ENCODE measurements at places on chromosomes 4 and X. TPM values are rescaled to one million over a fixed set of nuclear protein-coding genes. Genes with fewer than 3 reads are reported as not detected.

DNA sequence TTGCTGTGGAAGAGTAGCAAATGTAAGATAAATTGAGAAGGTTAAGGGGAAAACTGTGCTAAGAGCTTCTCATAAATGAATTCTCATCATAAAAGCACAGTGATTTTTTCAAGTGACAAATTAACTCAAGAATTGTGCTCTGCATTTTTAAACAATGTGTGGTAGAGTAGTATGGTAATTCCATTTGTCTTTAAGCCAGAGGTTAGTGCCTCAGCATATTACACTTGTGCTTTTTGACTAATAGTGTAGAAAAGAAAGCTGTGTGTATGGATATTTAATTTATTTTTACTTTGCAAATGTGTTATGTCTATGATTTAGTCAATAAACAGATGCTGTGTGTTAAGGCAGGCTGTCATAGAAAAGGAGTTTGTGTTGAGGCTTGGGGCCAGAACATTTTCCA is 61.0 kb downstream of the FHIP1A start:
- DNase-seq = peak; percentile 42

- DNase-seq = no peak
Measured at GRCh38 chr4:178553201-178553600, 1111.0 kb upstream of the AGA start.

DNA sequence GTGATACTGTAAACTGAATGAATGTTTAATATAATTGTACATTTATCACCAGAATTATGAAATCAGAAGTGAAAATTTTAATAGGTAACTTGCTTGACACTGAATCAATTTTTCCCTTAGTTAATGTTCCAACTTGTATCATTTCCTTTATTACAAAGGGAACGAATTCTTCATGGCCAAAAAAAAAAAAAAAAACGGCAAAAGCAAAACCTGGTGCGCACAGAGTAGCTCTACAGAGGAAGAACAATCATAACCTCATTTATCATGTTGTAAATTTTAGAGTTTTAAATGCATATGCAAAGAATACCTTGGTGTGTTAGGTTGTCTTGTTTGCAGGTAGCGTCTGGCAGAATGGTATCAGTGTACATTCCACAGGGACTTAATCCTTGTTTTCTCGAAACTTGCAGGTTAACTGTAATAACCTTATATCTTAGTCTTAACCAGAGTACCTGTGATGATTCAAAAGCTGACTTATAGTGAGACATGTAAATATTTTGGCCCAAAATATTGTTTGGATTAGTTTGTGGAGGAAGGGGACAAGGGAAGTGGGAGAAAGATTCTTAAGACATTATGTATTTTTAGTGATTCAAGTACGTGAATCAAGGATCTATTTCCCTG is 70.0 kb downstream of the NPNT start:
- no peak for DNase-seq

DNA sequence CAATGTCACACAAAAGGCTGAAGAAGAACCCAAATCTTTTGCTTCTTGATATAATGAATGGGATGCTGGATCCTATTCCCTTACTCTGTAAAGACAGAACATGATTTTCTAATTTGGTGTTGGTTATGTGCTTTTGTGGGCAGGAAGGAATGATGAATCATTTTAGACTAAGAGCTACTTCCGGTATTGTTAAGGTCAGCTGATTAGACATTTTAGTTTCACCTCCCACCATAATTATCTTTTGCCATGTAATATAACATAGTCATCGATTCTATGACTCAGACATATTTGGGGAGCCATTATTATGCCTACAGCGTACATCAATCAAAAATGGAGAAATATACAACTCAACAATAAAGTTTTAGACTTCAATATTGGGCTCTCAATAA is 265.3 kb downstream of the ZNF674 start:
- DNase-seq = no peak

GRCh38 chr4:95637043-95637600 is 88.3 kb upstream of the UNC5C start:
- no peak for DNase-seq

GRCh38 chrX:100650841-100651240 is 6.8 kb downstream of the SRPX2 start:
- DNase-seq = no peak

DNA sequence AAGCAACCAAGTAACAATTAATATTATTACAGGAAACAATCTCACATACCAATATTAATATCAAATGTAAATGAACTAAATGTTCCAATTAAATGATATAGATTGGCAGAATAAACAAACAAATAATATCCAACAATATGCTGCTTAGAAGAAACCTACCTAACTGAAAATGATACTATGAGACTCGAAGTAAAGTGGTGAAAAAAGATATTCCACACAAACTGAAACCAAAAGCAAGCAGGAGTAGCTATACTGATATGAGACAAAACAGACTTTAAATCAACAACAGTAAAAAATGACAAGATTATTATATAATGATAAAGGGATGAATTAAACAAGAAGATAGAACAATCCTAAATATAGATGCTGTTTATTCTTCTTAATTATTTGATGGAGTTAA is 140.1 kb downstream of the SPANXN4 start:
- no peak for DNase-seq

DNA sequence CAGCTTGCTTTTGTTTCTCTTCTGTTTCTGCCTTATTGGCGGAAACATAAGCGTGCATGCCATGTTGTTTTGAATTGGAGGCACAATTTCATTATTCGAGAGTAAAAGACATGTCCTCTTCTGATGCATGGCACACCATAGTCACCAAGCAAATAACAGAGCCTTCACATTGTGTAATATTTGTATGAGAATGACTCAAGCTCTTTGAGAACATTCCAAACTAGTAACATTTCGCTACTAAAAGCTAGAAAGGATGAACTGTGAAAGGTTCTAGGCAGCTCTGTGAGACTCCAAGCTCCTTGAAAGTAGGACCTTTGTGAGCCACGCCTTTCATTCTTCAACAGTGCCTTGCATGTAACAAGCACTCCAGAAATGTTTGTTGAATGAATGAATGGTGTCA is 9.2 kb upstream of the ANXA3 start:
- DNase-seq = no peak

- DNase-seq = no peak
Measured at GRCh38 chr4:159420162-159421057, 317.5 kb downstream of the RAPGEF2 start.

DNA sequence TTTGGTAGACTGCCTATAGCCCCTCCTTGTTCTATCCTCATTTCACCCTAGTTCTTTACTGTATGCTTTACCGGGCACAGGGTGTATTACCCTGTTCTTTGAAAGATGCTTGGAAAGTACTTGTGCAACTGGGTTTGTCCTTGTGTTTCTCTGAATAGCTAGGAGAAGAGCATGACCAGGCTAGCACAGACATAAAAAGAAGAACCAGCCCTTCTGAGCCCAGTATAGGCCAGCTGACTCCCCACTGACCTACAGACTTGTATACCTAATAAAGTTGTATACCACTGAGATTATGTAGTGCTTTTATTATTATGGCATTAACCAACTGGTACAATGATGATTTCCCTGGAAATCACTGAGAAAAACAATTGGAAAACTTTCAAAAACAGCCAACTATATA is 15.0 kb downstream of the CFI start:
- no peak for DNase-seq

DNA sequence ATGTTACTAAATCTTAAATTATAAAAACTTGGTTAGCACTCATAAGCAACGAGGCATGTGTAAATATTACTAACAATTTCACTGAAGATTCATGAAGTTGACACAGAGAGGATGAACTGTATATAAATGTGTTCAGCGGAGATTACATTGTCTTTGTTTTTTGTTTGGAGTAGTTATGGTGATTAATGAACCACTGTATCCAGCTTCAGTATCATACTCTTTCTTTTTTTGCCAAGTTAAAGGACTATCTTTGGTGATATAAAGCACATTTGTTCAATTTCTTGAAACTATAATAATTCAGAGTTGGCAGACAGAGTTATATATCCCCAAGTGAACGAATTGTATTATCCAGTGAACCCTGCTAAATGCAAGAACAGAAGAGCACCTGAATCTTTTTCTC is 497.6 kb downstream of the CCSER1 start:
- DNase-seq = peak; percentile 3

DNA sequence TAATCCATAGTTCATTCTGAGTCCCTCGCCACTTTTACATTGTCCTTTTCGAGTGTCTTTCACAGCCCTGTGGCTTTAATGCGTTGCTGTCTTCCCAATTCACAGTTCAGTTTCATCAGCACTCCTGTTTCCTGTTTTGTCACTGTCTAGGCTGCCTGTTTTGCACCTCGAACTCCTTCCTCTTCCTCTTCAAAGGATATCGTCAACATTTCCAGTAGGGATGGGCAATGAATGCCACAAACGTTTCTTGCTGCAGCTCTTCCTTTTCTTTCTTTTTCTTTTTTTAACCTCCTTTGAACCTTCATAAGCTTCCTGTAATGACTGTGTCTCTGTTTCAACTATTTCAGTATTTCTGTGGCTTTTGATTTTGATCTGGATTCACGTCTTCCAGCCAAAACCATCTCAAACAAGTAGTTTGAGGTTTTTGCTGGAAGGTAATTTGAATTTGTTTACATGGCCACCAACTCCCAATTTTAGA is 105.4 kb downstream of the ANXA3 start:
- no peak for DNase-seq

GRCh38 chr4:1984406-1985191 is 24.2 kb downstream of the NELFA start:
- no peak for DNase-seq

DNA sequence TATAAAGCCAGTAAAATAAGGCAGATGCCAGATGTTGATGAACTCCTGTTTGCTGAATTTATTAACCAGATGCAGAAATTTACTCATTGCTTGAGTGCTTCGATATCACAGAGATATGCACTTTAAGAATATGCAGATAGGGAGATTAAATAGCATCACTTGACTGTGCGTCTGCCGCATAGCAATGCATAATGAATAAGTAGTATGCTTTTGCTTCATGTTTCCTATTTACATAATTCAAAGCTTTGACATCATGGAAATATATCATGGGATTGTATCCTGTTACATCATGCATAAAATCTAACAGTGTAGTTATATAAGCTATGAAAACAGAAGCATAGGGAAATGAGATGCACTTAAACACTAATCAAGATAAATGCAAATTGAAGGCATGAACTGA is 45.9 kb downstream of the VEGFC start:
- DNase-seq = peak; percentile 22

- DNase-seq = no peak
Measured at GRCh38 chr4:92969650-92970379, 666.0 kb downstream of the GRID2 start.

DNA sequence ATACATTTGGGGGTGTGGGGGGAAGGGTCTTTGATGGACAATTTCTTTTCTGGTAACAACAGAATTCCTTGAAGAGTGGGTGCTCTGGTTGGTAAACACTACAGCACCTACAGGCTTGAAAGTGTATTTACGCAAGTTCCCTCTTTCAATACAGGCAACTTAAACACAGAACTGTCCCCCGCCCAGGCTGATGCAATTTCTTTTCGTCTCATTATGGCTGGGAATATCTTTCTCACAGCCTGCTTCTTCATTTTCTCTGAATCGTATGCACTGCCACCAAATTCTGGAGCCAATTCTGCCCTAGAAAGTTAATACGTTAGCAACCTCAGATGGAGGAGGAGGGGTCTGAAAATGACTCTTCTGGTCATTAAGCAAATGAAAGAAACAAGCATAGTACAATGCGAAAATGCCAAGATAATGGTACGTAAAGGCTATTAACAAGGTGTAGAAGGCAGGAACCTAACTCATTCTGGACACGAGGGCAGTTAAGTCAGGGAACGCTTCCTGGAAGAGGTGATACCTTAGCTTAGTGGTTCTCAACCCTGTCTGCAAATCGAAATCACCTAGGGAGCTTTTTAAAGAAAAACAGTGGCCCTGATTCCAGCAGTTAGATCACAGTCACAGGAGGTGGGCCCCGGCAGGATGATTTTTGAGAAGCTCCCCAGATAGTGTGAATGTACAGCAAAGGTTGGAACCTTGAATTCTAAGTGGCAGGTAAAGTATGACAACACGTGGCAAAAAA is 1.0 kb downstream of the AGA start:
- DNase-seq = no peak

DNA sequence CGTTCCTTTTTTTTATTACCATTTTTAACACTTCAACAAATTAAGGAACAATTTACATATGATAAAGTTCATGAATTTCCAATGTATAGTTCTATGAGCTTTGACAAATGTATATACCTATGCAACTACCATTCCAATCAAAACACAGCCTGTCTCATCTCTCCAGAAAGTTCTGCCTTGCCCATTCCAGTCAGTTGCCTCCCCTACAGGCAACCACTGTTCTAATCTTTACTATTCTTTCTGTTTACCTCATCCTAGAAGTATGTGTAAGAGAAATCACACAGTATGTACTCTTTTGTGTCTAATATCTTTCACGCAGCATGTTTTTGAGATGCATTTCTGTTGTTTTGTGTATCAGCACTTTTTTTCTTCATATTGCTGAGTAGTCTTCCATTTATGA is 224.9 kb downstream of the KIT start:
- no peak for DNase-seq

GRCh38 chr4:153387981-153388380 is 43.5 kb downstream of the MND1 start:
- no peak for DNase-seq

DNA sequence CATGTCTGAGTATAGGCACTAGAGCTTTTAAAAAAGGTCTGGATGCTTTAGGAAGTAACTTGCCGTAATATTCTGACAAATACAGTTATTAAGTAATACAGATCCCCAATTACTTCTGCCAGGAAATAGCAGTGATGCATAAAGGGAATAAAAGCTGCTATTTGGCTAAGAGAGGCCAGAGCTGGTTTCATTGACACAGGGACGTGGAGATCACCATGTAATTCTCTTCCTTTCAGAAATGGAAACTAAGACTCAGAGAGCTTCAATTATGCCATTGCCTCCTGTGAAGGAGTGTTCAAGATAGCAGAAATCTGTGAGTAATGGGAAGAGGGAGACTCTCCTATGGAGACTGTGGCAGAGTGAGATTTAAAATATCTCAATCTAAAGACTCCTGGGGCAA is 238.1 kb downstream of the SLITRK2 start:
- DNase-seq = peak; percentile 46

- no peak for DNase-seq
Measured at GRCh38 chrX:136210243-136210642, 41.0 kb downstream of the MAP7D3 start.

- no peak for DNase-seq
Measured at GRCh38 chr4:67565284-67565683, 6.8 kb downstream of the STAP1 start.

- DNase-seq = no peak
Measured at GRCh38 chr4:52036886-52037530, 1.1 kb downstream of the SGCB start.

DNA sequence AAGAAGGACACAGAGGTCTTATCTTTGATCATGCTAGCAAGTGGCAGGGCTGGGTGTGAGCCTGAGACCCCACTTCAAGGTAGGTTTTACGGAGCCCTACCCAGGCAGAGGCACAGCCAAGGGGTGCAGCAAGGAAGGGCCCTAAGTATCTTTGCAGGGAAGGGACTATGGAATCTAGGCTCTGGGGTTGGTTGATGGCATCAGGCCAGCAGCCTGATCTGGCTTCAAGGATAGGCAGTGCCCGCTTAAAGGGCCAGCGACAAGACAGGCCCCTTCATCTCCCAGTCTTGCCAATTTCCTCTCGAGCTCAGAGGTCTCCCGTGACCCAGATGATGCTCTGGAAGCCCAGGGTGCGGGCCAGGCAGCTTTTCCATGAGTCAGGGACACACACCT is 5.8 kb downstream of the ABLIM2 start:
- DNase-seq = peak; percentile 13

Gene CLCN4
- 22.2 TPM for polyA plus RNA-seq

Gene TIGD4
- polyA plus RNA-seq = not detected

Gene CPLX1
- polyA plus RNA-seq = 89.5 TPM

Gene CHIC2
- 11.3 TPM for polyA plus RNA-seq

Gene UBQLN2
- 48.7 TPM for polyA plus RNA-seq

Gene FHIP1A
- 2.8 TPM for polyA plus RNA-seq

Gene ARMCX4
- polyA plus RNA-seq = 6.7 TPM

Gene GABRG1
- polyA plus RNA-seq = 1.8 TPM
